Activated CD4-positive, alpha-beta T cell treated with anti-CD3 and anti-CD28 coated beads, Interleukin-2, amount 10 ng/mL, durations not matched to agents 7 days and 5 days (primary cell): ENCODE measurements at places on chromosomes 7 and 10.

- peaks cover 6% of the 10 kb centered on the region for H3K36me3 ChIP-seq
- H3K4me3 ChIP-seq, result no peak overlapping the region
- no peaks in the 10 kb centered on the region for H3K27me3 ChIP-seq
- H3K4me1 ChIP-seq, result peaks cover 3% of the 10 kb centered on the region
- H3K27ac ChIP-seq, result no peak overlapping the region
Observed at GRCh38 chr7:101927802-101928201, 110.4 kb downstream of the CUX1 start.

- H3K4me1 ChIP-seq, result peaks cover 53% of the 10 kb centered on the region
- H3K27me3 ChIP-seq, result no peaks in the 10 kb centered on the region
- H3K27ac ChIP-seq, result no peak overlapping the region
- H3K36me3 ChIP-seq, result peaks cover 9% of the 10 kb centered on the region
Observed at GRCh38 chr10:132590752-132591121, 53.1 kb downstream of the INPP5A start.

DNA sequence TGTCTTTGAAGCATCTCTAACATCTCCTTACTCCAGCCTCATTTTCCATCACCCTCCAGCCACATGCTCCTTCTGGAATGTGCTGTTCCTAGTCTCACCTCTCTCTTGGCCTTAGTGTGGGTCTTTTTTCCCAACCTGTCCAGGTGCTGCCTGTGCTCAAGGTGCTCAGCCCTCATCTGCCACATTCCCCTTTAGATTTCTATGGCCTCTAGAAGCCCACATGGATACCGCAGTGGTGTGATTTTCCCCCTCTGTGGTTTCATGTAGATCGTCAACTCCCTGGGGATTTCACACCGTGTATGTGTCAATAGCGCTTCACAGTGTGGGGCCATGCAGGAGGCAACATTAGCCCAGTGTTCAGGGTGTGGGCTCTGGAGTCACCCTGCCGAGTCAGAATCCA, 32.5 kb downstream of the BMPER start:
- DNase-seq, result no peak
- H3K27me3 ChIP-seq, result peaks cover 6% of the 10 kb centered on the region
- H3K27ac ChIP-seq, result no peak overlapping the region

GRCh38 chr7:112130729-112131410, 75.3 kb downstream of the DOCK4 start:
- peaks cover 2% of the 10 kb centered on the region for H3K27me3 ChIP-seq
- no peak overlapping the region for H3K4me3 ChIP-seq
- H3K36me3 ChIP-seq, result peaks cover 2% of the 10 kb centered on the region
- H3K4me1 ChIP-seq, result no peaks in the 10 kb centered on the region
- no peak for DNase-seq

- no peaks in the 10 kb centered on the region for H3K27me3 ChIP-seq
- H3K4me1 ChIP-seq, result no peaks in the 10 kb centered on the region
- DNase-seq, result no peak
- no peak overlapping the region for H3K27ac ChIP-seq
Observed at GRCh38 chr10:112601214-112602090, 154.4 kb downstream of the VTI1A start.

DNA sequence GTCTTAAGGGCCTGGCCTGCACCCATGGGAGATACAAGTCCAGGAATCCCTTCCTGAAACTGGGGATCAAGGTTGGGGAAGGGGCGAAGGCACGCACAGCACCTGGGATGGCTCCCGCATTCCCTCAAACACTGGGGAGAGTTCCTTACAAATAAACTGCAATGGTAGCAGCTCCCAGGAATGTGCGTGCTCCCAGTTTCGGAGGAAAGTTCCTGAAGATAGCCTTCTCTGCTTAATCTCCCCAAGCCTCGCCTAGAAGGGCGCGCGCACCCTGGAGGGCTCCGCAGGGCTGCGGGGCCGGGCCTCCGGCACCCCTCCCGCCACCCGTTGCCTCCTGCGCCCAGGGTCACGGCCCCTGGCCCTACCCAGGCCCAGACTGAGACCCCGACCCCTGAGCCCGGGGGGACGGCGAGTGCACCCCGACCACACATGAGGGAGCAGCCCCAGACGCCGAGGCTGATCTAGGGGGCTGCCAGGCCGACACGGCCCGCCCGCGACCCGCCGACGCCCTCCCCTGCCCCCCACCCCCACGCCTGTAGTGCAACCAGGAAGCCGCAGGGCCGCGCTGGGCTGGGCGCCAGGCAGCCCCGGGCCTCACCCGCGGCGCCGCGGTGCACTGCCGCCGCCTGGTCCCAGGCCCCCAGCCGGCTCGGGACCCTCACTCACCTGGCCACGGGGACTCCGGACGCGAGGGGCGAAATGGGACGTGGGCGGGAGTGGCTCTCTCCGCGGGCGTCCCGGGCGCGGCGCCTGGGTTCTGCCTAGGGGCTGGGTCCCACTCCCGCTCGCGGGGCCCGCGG, 460 bp downstream of the ANXA11 start:
- H3K27me3 ChIP-seq, result no peaks in the 10 kb centered on the region
- peaks cover 53% of the 10 kb centered on the region for H3K4me1 ChIP-seq
- DNase-seq, result no peak
- peaks cover 28% of the 10 kb centered on the region for H3K36me3 ChIP-seq
- H3K27ac ChIP-seq, result peak overlapping the region; percentile 88

- no peak overlapping the region for H3K27ac ChIP-seq
- H3K4me1 ChIP-seq, result no peaks in the 10 kb centered on the region
- no peak for DNase-seq
- H3K4me3 ChIP-seq, result no peak overlapping the region
- peaks cover 61% of the 10 kb centered on the region for H3K27me3 ChIP-seq
Observed at GRCh38 chr10:27723436-27723835, 22.2 kb downstream of the MKX start.

DNA sequence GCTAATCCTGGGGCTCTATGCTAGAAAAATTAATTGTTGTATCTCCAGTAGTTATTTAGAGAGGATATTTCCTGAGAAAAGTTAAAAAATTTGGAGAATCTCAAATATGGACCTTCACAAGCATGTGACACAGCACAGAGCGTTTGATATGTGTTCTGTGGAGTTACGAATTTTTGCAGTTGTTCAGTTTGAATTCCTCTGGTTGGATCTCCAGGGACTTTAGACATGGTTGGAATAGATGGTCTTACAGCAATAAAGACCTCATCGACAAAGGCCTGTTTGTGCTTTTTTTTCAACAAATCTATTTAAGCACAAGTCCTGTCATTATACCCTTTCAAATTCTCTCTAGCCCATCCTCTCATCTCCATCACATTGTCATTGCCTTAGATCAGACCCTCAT, 138.0 kb downstream of the TES start:
- H3K36me3 ChIP-seq, result no peaks in the 10 kb centered on the region
- peaks cover 11% of the 10 kb centered on the region for H3K27me3 ChIP-seq
- H3K4me3 ChIP-seq, result no peak overlapping the region
- no peak overlapping the region for H3K27ac ChIP-seq
- H3K4me1 ChIP-seq, result no peaks in the 10 kb centered on the region
- no peak for DNase-seq

DNA sequence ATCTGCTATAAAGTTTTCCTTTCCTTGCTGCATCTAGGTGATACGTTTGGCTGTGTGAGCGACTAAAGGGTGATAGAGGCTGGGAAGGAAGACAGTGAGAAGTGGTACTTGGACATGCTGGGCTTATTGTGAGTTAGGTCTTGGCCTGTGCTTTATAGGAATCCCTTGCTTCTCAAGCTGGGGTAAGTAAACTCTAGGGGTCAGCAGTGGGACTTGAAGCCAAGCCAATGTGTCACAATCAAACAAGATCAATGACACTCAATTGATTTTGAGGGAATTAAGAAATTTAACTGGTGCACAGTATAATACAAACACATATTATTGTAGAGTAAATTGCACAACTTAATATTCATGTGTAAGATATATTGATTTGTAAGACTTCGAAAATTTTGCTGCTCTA, 155.8 kb upstream of the AOAH start:
- DNase-seq, result no peak
- peaks cover 77% of the 10 kb centered on the region for H3K36me3 ChIP-seq
- H3K4me3 ChIP-seq, result no peak overlapping the region
- H3K27ac ChIP-seq, result no peak overlapping the region
- H3K27me3 ChIP-seq, result no peaks in the 10 kb centered on the region

- H3K4me1 ChIP-seq, result no peaks in the 10 kb centered on the region
- H3K27me3 ChIP-seq, result no peaks in the 10 kb centered on the region
- H3K4me3 ChIP-seq, result no peak overlapping the region
- no peaks in the 10 kb centered on the region for H3K36me3 ChIP-seq
- DNase-seq, result no peak
- H3K27ac ChIP-seq, result no peak overlapping the region
Observed at GRCh38 chr7:79612903-79613302, 159.4 kb upstream of the MAGI2 start.

DNA sequence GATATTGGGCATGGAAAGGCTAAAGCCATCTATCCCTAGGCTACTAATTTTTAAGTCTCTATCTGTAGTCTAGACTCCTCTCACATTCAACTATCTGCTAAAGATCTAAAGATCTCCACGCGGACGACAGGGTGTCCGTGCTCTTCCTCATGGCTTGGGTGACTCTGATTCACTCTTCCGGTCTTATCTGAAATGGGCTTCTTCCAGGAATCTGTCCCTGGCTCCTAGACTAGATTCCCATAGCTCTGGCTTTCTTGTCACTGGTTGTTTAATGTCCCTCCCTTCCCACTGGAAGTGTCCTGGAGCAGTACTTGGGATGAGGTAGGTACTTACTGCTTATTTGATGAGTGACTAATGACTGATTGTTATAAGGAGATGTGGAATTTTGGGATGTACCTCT, 62.0 kb upstream of the PODXL start:
- H3K27me3 ChIP-seq, result no peaks in the 10 kb centered on the region
- no peak for DNase-seq
- H3K36me3 ChIP-seq, result no peaks in the 10 kb centered on the region
- H3K4me3 ChIP-seq, result no peak overlapping the region
- H3K27ac ChIP-seq, result peak overlapping the region; percentile 3

- H3K27me3 ChIP-seq, result no peaks in the 10 kb centered on the region
- peaks cover 93% of the 10 kb centered on the region for H3K4me1 ChIP-seq
- peaks cover 80% of the 10 kb centered on the region for H3K36me3 ChIP-seq
Observed at GRCh38 chr10:80485076-80485945, 31.2 kb downstream of the TSPAN14 start.

DNA sequence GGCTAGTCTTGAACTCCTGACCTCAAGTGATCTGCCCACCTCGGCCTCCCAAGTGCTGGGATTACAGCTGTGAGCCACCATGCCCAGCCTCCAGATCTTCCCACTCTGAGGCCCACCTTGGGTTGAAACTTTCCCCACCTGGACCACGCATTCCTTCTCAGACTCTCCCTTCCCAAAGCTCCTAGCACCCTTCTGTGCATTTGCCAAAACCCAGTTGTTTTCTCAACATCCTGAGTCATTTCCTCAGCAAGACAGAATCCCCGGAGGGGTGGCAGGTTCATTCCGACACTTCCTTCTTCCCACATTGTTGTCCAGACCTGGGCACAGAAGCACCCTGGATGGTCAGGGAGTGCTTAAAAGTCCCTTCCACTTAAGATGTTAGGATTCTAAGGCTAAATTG, 28.9 kb downstream of the BAG3 start:
- H3K27ac ChIP-seq, result no peak overlapping the region
- H3K27me3 ChIP-seq, result peaks cover 2% of the 10 kb centered on the region
- peaks cover 10% of the 10 kb centered on the region for H3K4me1 ChIP-seq
- no peak for DNase-seq

- no peak overlapping the region for H3K27ac ChIP-seq
- H3K4me1 ChIP-seq, result peaks cover 7% of the 10 kb centered on the region
- peak; percentile 54 for DNase-seq
- peaks cover 43% of the 10 kb centered on the region for H3K27me3 ChIP-seq
- no peaks in the 10 kb centered on the region for H3K36me3 ChIP-seq
Observed at GRCh38 chr10:130127364-130128061, 8.7 kb upstream of the GLRX3 start.

DNA sequence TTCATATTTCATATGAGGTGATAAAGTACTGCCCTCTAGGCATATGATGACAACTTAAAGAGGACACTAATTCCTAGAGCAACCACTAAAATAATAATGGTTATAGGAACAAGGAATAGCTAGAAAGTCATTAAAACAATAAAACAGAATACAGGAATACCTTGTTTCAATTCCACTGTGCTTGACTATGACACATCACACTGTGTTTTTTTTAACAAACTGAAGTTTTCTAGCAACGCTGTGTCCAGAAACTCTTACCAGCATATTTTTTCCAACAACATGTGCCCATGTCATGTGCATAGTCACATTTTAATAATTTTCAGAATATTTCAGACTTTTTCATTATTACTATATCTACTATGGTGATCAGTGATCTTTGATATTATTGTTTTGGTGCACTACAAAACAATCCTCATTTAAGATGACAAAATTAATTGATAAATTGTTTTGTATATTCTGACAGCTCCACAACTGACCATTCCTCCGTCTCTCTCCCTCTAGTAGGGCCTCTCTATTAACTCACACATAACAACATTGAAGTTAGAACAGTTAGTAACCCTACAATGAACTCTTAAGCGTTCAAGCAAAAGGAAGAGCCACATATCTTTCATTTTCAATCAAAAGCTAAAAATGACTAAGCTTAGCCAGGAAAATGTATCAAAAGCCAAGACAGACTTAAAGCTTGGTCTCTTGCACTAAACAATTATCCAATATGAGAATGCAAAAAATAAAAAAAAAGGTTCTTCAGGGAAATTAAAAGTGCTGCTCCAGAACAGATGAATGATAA, 85.8 kb downstream of the SNX13 start:
- peaks cover 24% of the 10 kb centered on the region for H3K4me1 ChIP-seq
- DNase-seq, result no peak
- no peaks in the 10 kb centered on the region for H3K27me3 ChIP-seq
- no peak overlapping the region for H3K4me3 ChIP-seq
- H3K36me3 ChIP-seq, result peaks cover 55% of the 10 kb centered on the region

DNA sequence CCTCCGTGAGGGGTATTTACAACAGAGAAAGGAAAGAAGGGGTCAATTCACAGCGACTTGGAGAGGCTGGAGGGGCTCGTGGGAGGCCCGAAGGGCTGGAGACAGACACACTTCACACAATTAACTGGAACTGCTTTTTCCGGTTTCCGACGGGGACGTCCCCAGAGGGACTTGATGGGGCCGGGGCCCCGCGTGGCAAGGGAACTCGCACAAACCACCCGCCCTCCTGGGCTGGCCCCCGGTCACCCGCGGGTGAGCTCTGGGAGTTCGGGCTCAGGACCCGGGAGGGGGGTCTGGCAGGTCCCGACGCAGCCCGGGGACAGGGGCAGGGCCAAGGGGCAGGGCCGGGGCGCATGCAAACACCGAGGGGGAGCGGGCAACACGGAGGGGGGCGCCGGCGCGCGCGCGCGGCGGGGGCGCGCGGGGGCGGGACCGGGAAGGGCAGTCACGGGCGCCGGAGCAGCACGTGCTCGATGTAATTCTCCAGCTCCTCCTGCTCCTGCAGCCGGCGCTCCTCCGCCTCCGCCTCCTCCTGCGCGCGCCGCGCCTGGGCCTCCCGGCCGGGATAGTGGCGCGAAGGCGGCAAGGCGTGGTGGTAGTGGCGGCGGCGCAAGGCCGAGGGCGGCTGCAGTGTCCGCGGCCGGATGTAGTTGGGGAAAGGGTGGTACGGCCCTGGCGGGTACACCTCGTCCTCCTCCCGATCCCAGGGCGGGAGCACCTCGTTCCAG, 2.7 kb downstream of the VGF start:
- no peak for DNase-seq
- no peak overlapping the region for H3K27ac ChIP-seq
- peaks cover 40% of the 10 kb centered on the region for H3K27me3 ChIP-seq
- peaks cover 12% of the 10 kb centered on the region for H3K36me3 ChIP-seq
- H3K4me1 ChIP-seq, result peaks cover 27% of the 10 kb centered on the region
